ENCODE measurements at places on chromosomes 7 and 10.

DNA sequence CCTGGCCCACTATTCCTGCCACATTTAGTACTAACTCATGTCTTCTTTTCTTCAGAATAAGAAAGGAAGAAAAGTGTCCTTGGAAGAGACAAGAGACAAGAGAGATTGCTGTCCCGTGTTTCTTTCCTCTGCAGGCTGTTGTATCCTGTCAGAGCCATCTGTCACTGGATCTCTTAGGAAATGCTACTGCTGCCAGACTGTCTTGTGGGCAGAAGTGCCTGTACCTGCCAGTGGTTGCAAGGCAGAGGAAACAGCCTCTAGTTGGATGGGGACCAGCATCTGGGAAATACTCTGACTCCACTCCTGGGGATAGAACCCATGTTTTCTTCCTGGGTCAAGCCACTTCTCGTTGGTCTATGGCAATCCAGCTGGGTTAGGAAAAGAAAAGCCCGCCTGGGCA, 16.7 kb upstream of the MAP3K8 start:
- peak; percentile 19 for DNase-seq

DNA sequence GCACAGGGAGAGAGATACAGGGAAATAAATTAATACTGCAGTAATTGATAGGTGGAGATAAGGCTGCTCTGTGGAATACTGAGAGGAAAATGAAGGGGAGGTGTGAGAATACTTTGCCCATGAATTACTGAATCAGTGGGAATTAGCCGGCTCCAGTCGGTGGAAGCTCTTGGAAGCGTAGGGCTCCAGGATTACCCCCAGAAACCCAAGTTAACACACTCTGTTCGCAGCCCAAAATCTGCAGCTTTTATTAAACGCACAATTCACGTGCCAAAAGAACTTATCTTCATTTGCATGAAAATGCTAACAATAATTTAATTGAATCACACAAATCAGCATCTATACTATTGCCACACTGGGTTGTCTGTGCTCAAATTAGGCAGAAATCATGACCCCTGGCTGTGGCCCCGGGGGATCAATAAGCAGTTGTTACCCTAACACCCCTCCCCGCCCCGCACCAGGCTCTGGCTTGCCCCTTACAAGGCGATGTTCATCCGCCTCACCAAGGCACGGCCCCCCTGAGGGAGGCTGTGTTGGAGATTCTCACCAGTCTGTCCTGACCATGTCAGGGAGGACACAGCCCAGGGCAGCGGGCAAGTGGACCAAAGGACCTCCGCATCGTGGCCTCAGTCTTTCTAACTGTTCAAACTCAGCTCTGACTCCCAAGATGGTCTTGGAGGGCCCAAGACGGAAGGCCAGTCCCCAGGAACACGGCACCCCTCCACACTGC, 48.4 kb upstream of the MGMT start:
- no peak for DNase-seq

GRCh38 chr10:126459878-126460481, 71.7 kb upstream of the ADAM12 start:
- DNase-seq, result no peak

DNA sequence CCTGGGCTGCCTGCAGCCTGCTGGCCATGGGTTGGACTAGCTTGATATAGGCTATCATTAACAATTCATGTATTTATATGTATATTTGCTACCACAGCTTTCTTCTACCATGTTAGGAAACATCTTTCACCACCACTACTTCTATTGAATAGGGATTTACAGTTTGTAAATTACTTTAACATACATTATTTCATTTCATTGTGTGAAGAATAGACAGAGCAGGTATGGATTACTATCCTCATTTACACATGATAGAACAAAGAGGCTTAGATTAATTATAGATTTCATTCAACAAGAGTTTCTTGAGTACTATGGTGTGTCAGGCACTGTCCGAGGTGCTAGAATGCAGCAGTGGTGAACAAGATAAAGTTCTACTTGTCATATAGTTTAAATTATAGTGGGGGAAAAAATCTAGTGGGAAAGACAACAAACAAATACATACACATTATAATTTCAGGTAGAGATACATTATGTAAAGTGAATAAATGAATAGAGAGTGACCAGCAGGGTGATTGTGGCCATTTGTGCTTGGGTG, 20.6 kb downstream of the VTI1A start:
- DNase-seq, result no peak

DNA sequence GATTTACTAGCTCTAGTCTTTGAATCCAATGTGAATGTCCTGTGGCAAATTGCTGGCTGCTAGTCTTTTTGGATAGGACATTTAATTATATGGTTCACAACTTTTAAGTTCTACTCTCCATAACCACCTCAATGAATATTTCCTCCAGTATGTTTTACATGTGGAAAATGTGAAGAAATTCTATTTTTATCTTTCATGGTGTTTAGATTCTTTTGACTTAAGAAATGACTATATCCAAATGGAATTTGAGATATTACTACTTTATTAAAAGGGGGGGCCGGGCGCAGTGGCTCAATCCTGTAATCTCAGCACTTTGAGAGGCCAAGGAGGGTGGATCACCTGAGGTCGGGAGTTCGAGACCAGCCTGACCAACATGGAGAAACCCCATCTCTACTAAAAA, 202.0 kb downstream of the ARL4A start:
- no peak for DNase-seq

DNA sequence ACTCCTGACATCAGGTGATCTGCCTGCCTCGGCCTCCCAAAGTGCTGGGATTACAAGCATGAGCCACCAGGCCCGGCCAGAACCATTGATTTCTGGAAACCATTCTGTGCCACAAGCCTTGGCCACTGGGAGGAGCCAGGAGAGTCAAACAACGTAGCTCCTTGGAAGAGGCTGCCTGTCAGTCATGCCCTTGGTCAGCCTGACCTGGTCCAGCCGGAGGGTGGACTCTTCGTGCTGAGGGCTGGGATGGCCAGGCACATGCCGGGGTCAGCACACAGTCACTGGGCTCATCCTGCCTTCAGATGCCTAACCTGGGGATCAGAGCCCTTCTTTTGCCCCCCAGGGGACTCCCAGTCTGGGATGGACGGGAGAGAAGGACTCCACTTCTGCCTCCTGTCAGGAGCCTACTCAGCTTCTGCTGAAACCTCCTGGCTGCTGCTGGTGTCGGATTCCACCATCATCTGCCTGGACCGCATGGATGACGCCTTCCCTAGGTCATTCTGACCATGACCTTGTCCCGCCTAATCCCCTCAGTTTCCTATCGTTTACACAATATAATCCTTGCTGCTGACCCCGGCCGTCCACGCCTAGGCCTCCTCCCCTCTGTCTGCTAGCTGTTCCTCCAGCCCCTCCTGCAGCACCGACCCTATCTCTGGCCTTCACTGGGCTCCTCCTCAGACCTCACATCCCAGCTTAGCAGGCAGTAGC, 30.4 kb downstream of the TMEM270 start:
- no peak for DNase-seq

- no peak for DNase-seq
Observed at GRCh38 chr7:27670676-27671075, 8.0 kb upstream of the HIBADH start.

DNA sequence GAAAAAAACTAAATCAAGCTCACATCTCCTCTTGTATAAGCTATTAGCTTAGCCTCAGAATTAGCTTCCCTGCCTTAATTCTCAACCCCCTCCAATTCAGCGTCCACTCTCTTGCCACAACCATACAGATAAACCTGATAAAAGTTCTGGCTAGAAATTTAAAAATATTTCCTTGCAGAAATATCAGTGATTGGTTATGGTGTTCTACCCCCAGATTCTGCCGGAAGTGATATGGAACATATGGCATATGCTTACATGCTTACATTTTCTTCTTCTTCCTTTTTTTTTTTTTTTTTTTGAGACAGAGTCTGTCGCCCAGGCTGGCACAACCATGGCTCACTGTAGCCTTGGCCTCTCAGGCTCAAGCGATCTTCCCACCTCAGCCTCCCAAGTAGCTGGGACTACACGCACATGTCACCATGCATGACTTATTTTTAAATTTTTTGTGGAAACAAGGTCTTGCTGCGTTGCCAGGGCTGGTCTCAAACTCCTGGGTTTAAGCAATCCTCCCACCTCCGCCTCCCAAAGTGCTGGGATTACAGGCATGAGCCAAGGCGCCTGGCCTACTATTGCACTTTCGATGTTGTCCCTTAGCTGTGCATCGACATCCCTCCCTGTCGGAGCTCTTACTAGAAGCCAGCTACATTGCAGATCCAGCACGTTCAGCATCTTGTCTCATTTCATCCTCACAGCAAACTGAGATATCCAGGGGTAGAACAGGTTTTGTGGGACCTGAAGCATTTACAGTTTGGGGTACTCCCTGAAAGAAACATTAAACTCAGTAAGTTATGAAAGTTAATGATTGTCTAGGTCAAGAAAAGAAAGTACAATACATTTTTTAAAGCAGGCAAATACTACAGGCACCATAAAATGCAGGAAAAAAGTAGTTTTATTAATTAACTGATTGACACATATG, 205.6 kb upstream of the TCF7L2 start:
- DNase-seq, result no peak

DNA sequence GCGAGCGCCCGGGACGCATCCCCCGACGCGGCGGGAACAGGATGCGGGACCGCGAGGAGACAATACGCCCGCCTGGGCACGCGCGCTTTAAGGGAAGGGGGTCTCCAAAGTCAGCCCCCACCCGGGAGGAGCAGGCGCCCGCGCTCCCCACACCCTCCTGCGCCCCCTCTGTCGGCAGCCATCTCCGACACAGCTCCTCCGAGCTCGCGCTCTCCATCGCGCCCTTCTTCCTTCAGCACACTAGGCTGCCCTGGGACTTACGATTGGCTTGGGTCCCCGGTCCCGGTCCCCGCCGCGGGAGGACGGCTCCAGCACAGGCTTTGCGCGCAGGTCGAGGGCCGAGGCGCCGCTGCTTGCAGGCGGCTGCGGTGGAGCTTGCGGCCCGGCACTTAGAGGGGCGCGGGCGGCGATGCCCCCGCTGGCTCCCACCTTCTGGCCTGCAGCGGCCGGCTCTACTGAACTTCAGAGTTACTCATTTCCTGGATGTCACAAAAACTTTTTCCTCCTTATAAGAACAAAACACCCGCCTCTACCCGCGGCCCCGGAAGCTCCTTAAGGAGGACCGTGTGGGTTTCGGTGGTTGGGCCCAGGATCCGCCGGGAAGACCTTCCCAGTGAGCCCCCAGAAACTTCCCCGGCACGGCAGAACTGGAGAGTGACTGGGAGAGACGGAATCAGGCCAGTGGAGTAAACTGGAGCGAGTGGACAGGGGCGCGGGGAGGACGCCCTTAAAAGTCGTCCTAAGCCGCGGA, at the start of gene ITPRIP:
Gene ITPRIP, minus strand, starts transcription at position 481 of the 751 bp plus-strand sequence. CDS start 22,414 bp downstream, outside the sequence.
- DNase-seq, result peak; percentile 81

DNA sequence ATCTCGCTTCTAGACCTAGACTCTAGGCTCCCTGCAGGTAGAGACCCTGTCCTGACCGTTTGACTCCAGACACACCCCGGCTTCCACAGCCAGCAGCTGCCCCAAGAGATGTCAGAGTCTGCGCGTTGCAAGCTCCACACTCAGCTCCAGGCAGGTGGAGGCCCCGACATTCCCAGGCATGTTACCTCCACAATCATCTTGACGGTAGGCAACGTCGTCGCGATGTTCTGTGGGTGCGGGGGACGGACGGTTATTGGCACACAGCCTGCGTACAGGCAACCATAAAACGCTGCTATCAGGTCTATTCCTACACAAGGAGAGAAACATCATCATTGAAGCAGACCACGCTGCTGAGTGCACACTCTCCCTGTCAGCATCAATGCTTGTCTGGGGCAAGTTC, 213.2 kb downstream of the ZMYND11 start:
- DNase-seq, result no peak

- DNase-seq, result no peak
Observed at GRCh38 chr10:79273604-79274003, 73.7 kb upstream of the PPIF start.

- no peak for DNase-seq
Observed at GRCh38 chr7:84820481-84820880, 366.4 kb downstream of the SEMA3D start.

GRCh38 chr7:25478925-25479324, 250.6 kb upstream of the NPVF start:
- DNase-seq, result no peak

- DNase-seq, result no peak
Observed at GRCh38 chr7:148746135-148746534, 47.4 kb downstream of the CUL1 start.

- no peak for DNase-seq
Observed at GRCh38 chr10:56318816-56319215, 42.2 kb downstream of the ZWINT start.
